ENCODE measurements at places on chromosomes 2 and 18.

- no peak for DNase-seq
- H3K27ac ChIP-seq, result peak overlapping the region; percentile 19
- no peak overlapping the region for H3K4me3 ChIP-seq
- peaks cover 12% of the 10 kb centered on the region for H3K27me3 ChIP-seq
- H3K4me1 ChIP-seq, result peaks cover 7% of the 10 kb centered on the region
Measured at GRCh38 chr2:871175-871727, 79.4 kb upstream of the SNTG2 start.

DNA sequence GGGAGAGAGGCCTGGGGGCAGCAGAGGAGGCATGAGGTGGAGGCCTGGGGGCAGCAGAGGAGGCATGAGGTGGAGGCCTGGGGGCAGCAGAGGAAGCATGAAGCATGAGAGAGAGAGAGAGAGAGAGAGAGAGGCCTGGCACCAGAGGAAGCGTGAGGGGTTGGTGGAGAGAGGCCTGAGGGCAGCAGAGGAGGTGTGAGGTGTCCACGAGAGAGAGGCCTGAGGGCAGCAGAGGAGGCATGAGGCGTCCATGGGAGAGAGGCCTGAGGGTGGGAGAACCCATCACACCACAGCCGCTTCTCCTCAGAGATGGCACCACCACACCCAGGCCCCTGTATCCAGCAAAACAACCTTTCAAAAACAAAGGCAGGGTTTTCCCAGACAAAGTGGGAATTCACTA, 55.7 kb upstream of the KCNG2 start:
- no peak for DNase-seq
- H3K27me3 ChIP-seq, result no peaks in the 10 kb centered on the region
- no peaks in the 10 kb centered on the region for H3K4me1 ChIP-seq
- no peak overlapping the region for H3K27ac ChIP-seq

DNA sequence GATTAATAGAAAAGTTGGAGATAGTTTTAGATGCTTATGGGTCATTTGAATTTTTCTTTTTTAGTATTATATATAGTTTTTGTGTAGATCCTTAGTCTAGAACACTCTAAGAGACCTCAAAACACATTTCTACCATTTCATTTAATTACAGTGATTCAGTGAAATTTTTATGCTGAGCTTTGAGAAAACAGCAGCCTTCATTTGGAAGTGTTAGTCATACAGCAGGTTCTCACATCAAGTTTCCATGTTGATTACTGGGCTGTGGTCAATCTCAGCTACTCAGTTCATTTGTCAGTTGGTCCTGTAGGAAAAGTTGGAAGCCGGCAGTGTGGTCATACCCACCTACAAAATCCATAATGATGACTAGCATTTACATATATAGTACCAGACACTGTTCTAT, 37.9 kb downstream of the MAP3K19 start:
- peaks cover 19% of the 10 kb centered on the region for H3K27me3 ChIP-seq
- no peak for DNase-seq
- H3K4me3 ChIP-seq, result no peak overlapping the region
- H3K4me1 ChIP-seq, result peaks cover 1% of the 10 kb centered on the region
- no peaks in the 10 kb centered on the region for H3K36me3 ChIP-seq

- peaks cover 52% of the 10 kb centered on the region for H3K27me3 ChIP-seq
- no peaks in the 10 kb centered on the region for H3K36me3 ChIP-seq
- no peak overlapping the region for H3K27ac ChIP-seq
- H3K4me3 ChIP-seq, result no peak overlapping the region
Measured at GRCh38 chr2:239502430-239503186, 101.8 kb upstream of the HDAC4 start.

DNA sequence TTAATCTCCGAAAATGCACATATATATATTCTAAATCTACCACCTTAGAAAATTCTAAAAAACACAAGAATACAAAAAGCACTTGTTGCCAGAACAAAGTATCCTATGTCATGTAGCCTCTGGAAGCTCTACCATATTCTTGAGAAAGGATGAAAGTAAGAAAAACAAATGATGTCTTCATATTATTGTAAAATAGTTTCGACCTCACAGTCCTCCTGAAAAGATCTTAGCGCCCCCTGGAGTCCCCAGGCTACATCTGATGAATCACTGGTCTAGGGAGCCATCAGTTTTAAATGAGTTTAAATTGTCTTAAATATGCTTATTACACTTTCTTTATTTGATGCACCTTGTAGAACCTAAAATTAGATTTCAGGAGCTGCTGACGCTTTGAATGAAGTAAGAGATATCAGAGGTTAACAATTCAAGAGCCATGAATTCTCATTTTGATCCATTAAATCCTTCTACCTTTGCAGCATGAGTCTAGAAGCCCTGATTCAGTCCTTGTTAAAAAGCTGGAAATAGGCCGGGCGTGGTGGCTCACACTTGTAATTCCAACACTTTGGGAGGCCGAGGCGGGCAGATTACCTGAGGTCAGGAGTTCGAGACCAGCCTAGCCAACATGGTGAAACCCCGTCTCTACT, 138.8 kb downstream of the MCFD2 start:
- H3K27me3 ChIP-seq, result peaks cover 14% of the 10 kb centered on the region
- no peak overlapping the region for H3K27ac ChIP-seq
- peaks cover 10% of the 10 kb centered on the region for H3K4me1 ChIP-seq
- H3K4me3 ChIP-seq, result no peak overlapping the region
- DNase-seq, result peak; percentile 41

- H3K27ac ChIP-seq, result peak overlapping the region; percentile 10
- no peak for DNase-seq
- no peaks in the 10 kb centered on the region for H3K27me3 ChIP-seq
- H3K36me3 ChIP-seq, result peaks cover 2% of the 10 kb centered on the region
- H3K4me3 ChIP-seq, result no peak overlapping the region
- peaks cover 6% of the 10 kb centered on the region for H3K4me1 ChIP-seq
Measured at GRCh38 chr18:36325846-36326245, 28.3 kb downstream of the FHOD3 start.

DNA sequence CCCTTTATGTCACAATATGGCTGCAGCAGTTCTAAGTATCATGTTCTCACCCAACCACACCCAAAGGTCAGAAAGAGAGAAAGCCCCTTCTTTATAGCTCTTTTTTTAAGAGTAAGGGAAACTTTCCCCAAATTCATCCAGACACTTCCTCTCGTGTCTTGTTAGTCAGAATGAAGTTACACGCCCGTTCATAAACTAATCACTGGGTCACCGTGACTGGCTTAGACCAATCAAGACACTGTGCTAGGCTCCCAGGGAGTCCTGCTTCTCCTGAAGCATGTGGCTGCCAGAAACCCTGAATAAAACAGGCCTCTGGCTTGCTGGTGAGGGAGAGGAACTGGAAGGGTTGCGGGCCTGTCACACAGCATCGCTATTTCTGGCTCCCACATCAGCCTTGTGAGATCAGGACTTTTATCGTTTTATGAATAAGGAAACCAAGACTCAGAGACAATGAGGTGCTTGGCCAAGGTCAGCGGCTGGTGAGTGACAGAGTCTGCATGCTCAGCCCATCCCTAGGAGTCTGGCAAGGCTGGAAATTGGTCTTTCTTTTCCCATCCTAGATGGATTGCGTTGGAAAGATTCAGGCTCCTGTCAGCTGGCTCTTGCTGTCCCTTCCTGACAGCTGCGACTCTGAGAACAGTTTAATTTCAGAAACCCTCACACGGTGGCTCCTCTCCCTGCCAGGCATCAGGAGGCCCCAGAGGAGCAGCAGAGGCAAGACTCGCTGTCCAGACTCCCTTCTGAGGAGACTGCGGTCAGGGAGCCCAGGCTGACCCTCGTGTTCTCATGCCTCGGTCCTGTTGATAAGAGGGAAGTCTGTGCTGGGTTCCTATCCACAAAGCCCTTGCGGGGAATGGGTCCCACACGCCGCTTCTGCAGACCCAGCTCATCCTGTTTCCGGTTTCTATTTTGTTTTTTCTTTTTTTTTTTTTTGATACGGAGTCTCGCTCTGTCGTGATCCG, 104.5 kb upstream of the TAF1B start:
- no peak overlapping the region for H3K27ac ChIP-seq
- H3K27me3 ChIP-seq, result peaks cover 2% of the 10 kb centered on the region
- no peak for DNase-seq
- no peak overlapping the region for H3K4me3 ChIP-seq
- H3K36me3 ChIP-seq, result no peaks in the 10 kb centered on the region
- H3K4me1 ChIP-seq, result no peaks in the 10 kb centered on the region

DNA sequence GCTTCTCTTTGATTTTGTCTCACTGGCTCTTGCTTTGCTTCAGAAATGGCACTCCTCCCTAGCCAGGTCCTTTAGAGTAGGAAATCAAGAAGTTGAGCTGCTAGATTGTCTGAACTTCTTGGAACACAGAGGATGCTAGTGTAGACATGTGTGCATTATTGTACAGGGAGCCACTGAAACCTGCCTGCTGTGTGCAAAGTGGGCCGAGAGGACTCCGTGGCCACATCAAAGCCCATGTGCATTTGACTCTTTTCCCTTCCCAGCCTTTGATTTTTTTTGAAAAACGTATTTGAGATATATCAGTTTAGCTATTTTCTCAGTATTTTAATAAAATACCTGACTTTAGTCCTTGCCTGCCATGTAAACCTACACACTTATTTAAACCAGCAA, 83.1 kb downstream of the TMEM247 start:
- no peak overlapping the region for H3K4me3 ChIP-seq
- no peak overlapping the region for H3K27ac ChIP-seq
- peaks cover 21% of the 10 kb centered on the region for H3K36me3 ChIP-seq
- no peak for DNase-seq

DNA sequence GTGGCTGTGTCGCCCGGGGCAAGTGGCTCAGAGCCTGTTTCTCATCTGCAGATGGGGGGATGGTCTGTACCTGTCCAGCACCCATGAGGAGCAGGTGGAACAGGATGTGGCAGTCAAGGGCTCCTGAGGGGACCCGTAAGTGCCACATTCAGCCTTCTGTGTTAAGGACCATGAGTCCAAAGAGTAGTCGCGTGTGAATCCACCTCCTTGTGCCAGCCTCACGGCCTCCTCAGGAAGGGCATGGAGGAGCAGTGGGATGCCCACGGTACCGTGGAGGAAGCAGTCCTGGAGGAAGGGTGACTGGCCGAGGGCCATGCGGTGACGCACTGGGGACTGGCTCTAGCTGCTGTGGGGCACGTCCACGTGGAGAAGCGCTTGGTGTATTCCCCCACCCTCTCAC, 61.1 kb downstream of the ODC1 start:
- no peaks in the 10 kb centered on the region for H3K27me3 ChIP-seq
- H3K4me3 ChIP-seq, result no peak overlapping the region
- no peak for DNase-seq

GRCh38 chr18:8084160-8084559, 517.0 kb downstream of the PTPRM start:
- H3K36me3 ChIP-seq, result no peaks in the 10 kb centered on the region
- H3K27ac ChIP-seq, result no peak overlapping the region
- DNase-seq, result peak; percentile 15
- no peak overlapping the region for H3K4me3 ChIP-seq
- no peaks in the 10 kb centered on the region for H3K27me3 ChIP-seq
- peaks cover 3% of the 10 kb centered on the region for H3K4me1 ChIP-seq

DNA sequence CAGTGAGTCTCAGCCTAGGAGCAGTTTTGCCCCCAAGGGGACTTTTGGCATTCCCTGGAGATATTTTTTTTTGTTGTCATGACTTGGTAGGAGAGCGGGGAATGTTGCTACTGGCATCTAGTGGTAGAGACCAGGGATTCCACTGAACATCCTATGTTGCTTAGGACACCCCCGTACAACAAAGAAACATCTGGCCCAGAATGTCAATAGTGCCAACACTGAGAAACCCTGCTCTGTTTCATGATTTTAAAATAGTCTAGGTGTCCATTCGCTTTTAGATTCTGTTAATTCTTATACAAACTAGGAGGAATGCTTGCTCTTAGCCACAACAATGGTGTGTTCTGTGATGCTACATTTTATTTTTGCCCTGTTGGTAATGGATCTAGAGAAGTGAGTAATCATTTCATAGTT, 225.8 kb upstream of the SIX3 start:
- no peaks in the 10 kb centered on the region for H3K36me3 ChIP-seq
- peak; percentile 1 for DNase-seq
- H3K27me3 ChIP-seq, result peaks cover 15% of the 10 kb centered on the region
- H3K4me3 ChIP-seq, result no peak overlapping the region
- H3K4me1 ChIP-seq, result peaks cover 4% of the 10 kb centered on the region

GRCh38 chr2:59584958-59585357, 968.5 kb downstream of the BCL11A start:
- peaks cover 11% of the 10 kb centered on the region for H3K4me1 ChIP-seq
- no peaks in the 10 kb centered on the region for H3K36me3 ChIP-seq
- DNase-seq, result peak; percentile 5
- H3K27ac ChIP-seq, result no peak overlapping the region
- H3K27me3 ChIP-seq, result no peaks in the 10 kb centered on the region
- H3K4me3 ChIP-seq, result no peak overlapping the region

DNA sequence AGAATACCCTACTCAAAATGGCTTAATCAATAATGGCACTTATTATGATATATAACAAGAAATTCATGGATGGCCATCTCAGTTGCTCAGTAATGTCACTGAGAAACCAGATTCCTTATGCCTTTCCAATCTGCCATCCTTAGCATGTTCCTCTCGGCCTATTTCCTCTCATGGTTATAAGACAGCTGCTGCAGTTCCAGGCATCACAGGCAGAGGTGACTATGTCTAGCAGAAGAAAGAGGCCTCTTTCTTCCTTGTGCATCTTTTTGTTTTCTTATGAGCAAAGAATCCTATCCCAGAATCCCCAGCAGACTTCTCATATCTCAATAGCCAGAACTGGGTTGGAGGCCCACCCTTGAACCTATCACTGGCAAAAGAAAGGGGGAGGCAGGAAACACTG, 310.6 kb upstream of the SPRED2 start:
- no peak overlapping the region for H3K4me3 ChIP-seq
- no peak for DNase-seq
- no peak overlapping the region for H3K27ac ChIP-seq
- peaks cover 5% of the 10 kb centered on the region for H3K27me3 ChIP-seq

DNA sequence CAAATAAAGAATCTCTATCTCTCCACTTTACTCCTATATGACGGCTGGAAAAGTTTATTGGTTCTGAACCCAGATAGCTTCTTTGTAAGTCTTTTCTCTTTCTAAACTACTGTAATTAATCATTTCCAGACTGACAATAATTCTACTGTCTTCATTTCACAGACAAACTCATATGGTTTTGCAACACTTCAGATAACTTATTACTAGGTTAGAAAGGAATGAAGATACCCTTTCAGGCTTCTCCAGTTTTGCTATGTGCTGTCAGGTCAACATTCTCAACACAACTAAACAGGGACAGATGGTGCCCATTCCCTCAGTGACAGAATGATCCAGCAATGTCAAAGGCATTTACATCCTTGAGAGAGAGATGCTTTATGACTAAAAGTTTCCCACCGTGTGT, 198.5 kb upstream of the ITGA4 start:
- H3K27ac ChIP-seq, result no peak overlapping the region
- H3K36me3 ChIP-seq, result no peaks in the 10 kb centered on the region
- H3K4me3 ChIP-seq, result no peak overlapping the region
- DNase-seq, result no peak
- H3K27me3 ChIP-seq, result no peaks in the 10 kb centered on the region

GRCh38 chr18:58687871-58688308, 16.6 kb downstream of the MALT1 start:
- H3K4me3 ChIP-seq, result no peak overlapping the region
- H3K27ac ChIP-seq, result no peak overlapping the region
- H3K27me3 ChIP-seq, result no peaks in the 10 kb centered on the region
- peaks cover 26% of the 10 kb centered on the region for H3K36me3 ChIP-seq

DNA sequence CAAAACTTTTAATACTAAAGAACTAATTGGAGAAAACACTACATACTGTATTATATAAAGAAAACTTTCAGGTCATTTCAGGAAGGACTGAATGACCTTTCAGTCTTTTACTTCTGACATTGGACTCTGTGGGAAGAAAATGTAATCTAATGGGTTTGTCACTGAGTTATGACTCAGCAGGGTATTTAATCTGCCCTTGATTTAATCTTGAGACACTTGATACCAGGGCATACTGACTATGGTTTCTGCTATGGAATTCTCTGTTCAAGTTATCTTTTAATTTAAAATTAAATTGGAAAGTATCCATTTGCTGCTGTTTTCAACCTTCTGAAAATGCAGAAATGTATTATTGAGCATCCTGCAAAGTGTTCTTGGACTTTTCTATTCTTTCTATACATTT, 354.2 kb upstream of the GALNT5 start:
- no peak overlapping the region for H3K27ac ChIP-seq
- H3K27me3 ChIP-seq, result no peaks in the 10 kb centered on the region
- H3K4me3 ChIP-seq, result no peak overlapping the region
- H3K36me3 ChIP-seq, result no peaks in the 10 kb centered on the region

Measured in neural crest cell (in vitro differentiated cells).